Vagina (tissue), 2 donors: ENCODE measurements at places on chromosomes 5 and 9.

- DNase-seq, result no peak
Observed at GRCh38 chr5:59423021-59423420, 470.5 kb downstream of the PDE4D start.

DNA sequence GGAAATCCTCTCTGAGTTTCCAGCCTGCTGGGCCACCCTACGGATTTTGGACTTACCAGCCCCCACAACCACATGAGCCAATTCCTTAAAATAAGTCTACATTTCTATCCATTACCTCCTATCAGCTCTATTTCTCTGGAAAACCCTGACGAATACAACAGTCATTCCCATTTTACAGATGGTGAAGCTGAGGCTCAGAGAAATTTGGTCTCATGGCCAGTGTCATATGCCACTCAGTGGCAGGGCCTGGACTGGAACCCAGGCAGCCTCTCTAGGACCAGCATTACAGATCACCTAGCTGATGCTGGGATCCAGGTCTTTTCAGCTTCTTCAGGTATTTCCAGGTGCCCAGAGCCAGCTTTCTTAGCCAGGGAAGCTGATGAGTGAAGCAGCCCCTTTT lies 45.0 kb upstream of the SH3PXD2B start:
- DNase-seq, result peak; percentile 42

GRCh38 chr5:14706615-14707021 lies 42.1 kb downstream of the OTULIN start:
- DNase-seq, result no peak

DNA sequence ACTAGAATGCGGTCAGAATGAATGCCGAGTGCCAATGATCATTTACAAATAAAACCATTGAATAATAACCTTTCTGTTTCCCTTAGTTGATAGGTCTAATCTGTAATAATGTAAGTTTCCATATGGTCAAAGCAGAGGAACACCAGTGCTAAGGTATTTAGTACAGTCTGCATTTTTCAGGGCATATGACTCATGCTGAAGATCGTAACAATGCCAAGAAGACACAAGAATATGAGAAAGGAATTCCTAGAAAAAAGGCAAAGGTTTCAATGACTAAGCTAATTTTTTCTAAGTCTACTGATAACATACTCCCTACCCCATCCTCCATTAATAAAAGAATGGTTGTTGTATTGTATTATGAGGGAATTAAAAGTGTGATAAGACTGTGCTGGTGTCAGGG lies 2.8 kb downstream of the OR1L8 start:
- no peak for DNase-seq

DNA sequence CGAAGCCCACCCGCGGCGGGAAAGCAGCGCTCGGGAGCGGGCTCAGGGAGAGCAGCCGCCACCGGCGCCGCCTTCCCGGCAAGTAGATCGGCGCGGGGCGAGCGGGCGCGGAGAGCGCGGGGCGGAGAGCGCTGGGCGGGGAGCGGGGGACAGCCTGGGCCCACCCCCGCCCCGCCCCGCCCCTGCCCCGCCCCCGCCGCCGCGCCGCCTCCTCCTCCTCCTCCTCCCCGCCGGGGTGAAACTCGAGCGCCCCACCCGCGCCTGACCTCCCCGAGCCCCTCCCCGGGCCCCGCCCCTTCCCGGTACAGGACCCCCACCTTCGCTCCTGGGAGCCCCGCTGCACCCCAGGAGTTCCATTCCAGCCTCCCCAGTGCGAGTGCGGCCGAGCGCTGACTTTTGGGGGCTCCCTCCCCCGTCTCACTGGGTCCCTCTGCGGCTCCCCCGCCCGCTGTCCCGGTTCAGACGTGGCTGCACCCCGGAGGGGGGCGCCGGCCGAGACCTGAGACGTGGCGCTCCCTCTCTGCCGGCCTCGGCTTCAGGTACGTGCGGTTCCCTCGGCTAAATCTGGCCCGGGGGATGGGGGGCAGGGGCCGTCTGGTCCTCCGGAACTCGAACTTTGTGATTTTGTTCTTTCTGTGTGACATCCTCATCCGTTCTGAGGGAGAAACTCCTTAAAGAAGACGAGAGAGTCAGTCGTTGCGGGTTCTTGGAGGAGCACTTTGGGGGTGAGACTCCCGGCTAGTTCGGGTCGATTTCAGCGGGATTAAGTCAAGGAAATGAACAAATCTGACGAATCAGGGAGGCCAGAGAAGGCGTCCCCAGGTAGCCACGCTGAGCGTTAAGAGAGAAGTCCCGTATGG lies at the start of gene SEMA5A:
Gene SEMA5A, minus strand, starts transcription at position 84 of the 860 bp plus-strand sequence. CDS start 166,129 bp downstream, outside the sequence.
- no peak for DNase-seq

DNA sequence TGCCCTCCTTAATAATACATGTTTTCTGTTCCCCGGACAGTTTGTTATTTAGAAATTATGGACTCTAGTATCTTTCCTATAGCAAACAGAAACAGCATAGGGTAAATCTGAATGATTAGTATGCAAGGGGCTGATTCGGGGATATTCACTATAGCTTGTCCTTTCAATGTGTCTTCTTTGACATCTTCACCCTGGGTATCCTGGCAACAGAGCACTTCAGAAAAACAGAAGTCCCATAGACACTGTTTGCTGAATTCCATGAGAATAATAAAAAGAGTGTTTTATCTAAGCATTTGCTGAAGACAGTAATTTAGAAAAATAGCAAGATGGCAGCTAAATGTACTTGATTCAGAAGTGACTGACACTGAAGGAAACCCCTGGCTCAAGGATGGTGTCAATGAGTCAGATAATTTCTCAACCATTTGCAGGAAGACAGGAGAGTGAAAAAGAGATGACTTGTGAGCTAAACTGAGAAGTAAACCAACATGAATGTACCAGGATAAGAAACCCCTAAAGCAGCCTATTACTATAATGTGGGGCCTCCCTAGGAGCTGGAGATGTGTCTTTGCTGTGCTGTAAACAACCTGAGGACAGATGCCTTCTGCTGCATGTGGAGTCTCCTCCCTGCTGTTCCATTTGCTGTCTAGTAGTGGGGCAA lies 246.2 kb downstream of the MAN2A1 start:
- no peak for DNase-seq

GRCh38 chr5:152514827-152515397 lies 109.8 kb upstream of the NMUR2 start:
- DNase-seq, result no peak

DNA sequence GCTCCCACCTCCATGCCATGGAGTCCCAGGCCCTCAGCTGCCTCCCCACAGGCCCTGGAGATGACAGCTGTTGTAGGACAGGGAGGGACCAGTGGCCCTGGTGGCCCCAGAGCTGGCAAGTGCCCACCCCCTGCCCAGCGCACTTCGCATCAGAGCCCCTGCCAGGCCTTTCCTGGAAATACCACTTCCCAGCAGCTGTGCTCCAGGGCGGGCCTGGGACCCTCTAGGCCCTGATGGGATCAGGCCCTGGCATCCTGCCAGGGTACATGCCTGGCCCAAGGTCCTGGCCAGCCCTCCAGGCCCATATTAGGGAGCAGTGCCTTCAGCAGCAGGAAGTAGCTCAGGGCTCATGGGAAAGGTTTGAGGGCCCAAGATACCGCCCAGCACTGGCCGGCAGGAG lies 2.5 kb downstream of the KCNT1 start:
- DNase-seq, result no peak

DNA sequence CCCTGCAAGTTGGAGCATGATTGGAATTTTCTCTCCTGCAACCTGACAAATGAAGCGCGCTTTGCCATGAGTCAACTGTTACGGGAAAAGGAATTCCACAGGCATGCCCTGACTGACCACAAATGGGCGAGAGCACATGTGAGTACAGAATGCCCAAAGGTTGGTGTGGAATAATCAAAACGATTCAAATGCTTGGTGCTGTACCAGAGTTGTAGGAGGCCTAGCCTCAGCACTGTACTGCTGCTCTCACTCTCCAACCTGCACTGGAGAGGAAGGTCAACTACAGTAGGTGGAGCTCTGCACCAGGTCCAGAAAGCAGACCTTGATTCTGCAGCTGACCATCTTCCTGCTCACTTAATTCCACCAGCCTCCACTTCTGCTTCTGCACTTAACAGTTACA lies 406.9 kb upstream of the ACTBL2 start:
- no peak for DNase-seq

DNA sequence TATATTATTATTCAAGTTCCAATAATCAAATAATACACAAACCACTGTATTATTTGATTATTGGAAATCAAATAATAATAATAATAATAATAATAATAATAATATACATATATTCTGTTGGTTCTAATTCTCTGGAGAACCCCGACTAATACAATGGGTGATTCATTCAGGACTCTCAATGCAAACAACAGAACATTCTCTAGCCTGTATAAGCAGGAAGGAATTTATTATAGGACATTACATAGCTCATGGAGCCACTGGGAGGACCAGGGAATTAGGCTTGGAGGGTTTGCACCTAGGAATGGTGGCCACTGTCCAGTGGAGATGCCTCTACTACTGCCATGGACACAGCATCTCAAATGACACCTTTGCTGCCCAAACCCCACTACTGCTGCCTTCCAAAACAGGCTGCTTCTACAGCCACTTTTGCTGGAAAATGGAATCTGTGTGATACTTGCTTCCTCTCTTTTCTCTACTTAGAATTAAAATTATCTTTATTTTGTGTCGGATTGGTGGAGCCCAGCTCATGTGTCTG lies 25.9 kb downstream of the PTGS1 start:
- DNase-seq, result no peak

DNA sequence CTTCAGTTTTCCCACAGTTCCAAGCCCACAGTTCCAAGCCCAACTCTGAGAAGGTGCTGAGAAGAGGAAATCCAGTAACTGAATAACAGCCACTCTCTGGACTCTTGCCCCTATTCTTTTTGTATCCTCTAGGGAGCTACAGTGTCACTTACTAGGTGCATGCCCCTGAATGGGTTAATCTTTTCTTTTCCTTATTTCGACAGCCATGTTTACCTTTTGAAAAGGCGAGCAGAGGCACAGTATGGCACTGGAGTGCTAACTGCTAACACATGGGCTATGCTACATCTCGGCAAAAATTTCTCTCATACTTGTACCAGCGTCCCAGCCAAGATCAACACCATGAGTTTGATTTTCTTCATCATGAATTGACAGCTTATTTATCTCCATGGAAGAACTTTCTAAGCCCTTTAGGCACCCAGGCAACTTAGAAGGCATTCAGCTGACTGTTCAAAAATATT lies 222.6 kb downstream of the EBF1 start:
- DNase-seq, result no peak

DNA sequence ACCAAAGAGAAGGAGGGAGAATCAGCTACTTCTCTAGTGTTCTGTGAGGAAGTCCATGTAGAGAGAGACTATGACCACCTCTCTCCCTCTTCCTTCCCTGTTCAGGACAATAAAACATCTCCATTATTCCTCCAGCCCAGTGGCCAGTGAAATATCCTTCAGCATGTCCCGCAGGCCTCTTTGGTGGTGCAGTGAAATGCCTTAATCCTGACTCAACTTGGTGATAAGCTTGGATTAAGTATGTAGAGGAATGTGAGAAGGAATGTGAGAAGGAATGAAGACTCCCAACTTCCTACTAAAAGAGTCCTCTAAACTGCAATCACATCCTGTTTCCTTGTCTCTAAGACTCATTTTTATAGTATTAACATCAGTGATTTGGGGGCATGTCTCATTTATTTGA lies 167.3 kb downstream of the TRPM3 start:
- no peak for DNase-seq

DNA sequence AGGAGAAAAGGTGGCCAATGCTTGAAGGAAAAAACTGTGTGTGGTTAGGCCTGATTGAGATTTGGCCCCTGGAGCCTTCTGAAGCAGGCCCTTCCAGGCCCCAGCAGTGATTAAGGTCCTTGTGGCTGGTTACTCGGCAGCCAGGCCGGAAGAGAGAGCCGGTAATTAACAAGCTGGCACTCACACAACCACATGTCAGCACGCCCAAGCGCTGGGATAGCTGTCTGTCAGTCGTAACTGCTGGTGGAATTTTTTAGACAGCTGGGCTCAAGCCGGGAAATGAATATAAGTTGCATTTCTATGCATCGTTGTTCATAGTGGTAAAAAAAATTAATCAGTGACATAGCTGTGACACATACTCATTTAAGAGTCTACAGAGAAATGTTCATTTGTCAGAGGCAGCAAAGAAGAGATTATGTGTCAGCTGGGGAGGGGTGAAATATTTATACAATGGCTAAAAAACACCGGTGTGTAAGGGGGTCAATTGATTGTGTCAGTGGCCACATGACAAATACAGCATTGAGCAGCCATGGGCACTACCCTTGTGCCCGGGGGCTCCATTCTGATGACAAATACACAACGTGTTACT lies 13.7 kb upstream of the ARAP3 start:
- DNase-seq, result no peak

- DNase-seq, result peak; percentile 44
Observed at GRCh38 chr9:38432922-38433510, 8.8 kb upstream of the IGFBPL1 start.

GRCh38 chr9:138075961-138076649 lies 198.5 kb downstream of the CACNA1B start:
- no peak for DNase-seq

DNA sequence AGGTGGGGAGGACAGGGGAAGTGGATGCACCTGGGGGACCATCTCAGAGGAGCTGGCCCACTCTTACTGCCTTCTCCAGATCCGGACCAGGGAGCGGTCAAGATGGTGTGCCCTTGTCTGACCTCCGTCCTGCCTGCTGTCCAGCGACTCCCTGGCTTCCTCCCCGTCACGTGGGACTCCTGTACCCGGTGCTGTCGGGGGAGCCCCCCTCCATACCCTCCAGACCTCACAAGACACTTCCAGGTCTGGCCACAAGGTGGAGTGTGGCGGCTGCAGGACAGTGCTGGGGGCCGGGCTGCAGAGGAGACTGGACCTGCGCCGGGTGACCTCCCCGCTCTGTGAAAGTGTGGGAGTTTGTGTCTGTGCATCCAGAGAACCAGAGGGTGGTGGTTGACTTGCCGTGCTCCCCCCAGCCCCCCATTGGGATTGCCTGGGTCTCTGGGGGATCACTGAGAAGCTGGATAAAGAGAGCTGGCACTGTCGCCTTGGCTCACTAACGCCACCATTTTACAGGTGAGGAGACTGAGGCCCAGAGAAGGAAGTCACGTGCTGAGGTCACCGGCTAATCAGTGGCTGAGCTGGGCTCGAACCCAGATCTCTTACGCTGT lies 1.9 kb upstream of the CRB2 start:
- DNase-seq, result no peak

DNA sequence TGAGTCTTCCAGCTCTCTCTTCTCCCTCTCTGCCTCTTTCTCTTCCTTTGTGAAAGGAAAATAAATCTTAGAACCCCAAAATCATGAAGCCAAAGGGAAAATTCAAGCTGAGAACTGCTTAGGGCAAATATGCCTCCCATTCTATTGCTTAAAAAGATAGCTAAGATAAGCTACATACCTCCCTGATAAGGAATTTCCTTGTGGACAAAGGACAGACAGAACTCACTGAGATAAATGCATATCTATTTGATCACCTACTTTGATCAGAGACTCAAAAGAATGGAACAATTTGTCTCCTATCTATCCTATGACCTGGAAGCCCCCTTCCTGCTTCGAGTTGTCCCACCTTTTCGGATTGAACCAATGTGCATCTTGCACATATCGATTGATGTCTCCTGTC lies 220.6 kb upstream of the NMUR2 start:
- DNase-seq, result no peak
